ENCODE measurements at places on chromosomes 11 and 22.

DNA sequence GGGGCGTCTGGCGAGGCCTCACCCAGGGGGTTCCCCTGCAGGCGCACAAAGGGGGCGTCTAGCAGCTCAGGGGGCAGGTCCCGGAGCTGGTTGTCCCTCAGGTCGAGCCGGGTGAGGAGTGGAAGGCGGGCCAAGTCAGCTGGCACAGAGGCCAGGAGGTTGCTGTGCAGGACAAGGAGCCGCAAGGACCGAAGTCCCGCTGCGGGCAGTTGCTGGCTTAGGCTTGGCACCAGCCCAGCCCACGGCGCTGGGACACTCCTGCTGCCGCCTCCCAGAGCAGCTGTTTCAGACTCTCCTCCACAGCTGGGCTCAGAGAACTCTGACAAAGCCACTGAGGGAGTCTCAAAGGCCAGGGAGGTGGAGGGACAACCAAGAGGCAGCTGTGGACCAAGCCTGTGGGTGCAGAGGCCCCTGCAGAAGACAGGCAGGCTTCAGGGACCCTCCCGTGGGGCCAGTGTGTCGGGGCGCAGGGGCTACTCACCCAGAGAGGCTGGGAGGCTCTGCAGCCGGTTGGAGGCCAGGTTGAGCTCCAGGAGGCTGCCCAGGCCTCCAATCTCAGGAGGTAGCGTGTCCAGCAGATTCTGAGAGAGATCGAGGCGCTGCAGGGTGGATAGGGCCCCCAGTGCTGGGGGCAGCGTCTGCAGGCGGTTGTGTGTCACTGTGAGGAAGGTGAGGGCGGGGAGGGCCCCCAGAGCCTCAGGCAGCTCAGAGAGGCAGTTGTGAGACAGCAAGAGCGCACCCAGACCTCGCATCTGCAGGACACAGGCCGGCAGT lies 2.2 kb downstream of the PIDD1 start:
- DNase-seq: no peak

- DNase-seq: peak; percentile 61
These were observed 86.9 kb downstream of the LDLRAD3 start for GRCh38 chr11:36030731-36031281.

GRCh38 chr11:71340086-71340606 lies 87.8 kb upstream of the SHANK2 start:
- no peak for DNase-seq

GRCh38 chr11:80524349-80524748 lies 1083.5 kb upstream of the TENM4 start:
- no peak for DNase-seq

- no peak for DNase-seq
These were observed 19.5 kb downstream of the MRGPRD start for GRCh38 chr11:68961245-68961644.

DNA sequence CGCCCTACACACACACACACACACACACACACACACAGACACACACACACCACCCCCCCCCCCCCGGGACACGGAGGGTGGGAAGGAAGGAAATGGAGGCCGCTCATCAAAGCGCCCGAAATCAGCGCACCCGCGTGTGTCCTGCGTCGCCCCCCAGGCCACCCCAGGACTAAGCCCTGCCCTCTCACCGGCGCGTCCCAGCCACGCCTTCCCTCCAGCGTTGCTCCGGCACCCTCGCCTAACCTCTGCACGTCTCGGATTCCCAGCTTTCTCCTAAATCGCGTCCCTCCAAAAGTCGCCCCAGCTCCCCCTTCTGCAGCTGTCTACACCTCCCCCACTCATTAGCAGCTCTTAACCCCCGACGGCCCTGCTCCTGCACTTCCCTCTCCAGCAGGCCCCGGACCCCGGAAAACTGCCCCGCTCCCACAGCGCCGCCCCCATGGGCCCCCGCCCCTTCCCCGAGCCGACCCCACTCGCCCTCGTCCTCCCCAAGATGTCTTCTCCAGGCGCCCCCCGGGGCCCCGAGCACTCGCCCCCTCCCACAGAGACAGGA lies 557 bp downstream of the PACSIN2 start:
- DNase-seq: peak; percentile 15

- DNase-seq: no peak
These were observed 753 bp downstream of the PRPF19 start for GRCh38 chr11:60905551-60906113.

DNA sequence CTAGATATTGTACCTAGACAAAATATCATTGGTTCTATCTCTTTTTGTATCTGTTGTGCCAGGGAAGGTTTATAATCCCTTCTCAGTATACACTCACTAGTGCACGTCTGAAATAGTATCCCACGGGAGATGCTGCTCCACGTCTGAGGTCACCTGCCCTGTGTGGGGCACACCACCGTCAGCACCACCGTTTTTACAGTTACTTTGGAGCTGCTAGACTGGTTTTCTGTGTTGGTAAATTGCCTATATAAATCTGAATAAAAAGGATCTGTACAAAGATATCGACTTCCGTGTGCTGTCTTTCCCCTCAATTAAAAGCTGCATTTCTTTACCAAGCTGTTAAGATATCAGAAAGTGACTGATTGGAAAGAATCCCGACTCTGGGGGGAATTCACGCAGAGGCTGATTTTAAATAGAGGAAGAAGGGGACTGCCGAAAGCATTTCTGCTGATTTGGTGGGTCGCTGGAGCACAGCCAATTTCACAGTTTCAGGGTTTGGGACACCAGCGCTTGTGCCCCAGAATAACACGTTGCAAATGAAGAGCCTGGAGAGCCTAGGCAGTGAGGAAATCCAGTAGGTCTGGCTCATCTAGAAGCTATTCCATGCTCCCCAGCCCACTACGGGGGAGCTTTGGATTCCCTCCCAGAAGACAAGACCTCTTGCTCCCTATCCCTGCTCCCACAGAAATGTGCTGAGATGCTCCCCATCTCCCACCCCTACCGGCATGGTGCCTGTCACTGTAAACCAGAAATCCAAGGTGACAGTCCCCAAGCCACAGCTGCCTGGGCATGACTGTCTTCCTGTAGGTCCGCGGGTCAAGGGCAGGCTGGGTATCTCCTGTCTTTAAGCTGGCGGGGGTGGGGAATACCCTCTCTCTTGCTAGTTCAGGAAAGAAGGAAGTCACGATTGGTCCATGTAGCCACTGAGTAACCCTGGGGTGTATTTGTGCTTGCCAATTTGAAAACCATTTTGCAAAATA lies 12.7 kb upstream of the MYO18B start:
- DNase-seq: no peak

- no peak for DNase-seq
These were observed 90.8 kb upstream of the SHANK2 start for GRCh38 chr11:71342951-71343827.

DNA sequence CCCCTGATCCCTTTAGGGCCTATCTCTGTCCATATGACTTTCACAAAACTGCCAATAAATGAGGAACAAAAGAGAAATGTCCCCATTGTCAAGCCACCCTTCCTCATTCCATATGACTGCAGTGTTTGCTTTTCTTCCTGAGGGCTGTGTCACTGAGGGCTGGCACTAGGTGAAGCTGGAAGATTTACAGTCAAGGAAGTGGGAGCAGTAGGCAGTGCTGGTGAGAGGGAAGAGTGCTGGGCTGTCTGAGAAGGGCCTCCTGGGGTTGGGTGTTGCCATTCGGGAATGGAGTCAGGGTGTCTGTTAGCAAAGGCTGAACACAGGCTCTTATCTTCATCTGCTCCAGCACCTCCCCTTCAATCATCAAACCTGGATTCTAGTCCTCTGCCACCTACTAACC lies 30.9 kb downstream of the INSC start:
- no peak for DNase-seq

- DNase-seq: no peak
These were observed 148.7 kb downstream of the OR4C45 start for GRCh38 chr11:50181334-50181733.

- no peak for DNase-seq
These were observed 312.7 kb downstream of the SOX6 start for GRCh38 chr11:16043617-16044016.

DNA sequence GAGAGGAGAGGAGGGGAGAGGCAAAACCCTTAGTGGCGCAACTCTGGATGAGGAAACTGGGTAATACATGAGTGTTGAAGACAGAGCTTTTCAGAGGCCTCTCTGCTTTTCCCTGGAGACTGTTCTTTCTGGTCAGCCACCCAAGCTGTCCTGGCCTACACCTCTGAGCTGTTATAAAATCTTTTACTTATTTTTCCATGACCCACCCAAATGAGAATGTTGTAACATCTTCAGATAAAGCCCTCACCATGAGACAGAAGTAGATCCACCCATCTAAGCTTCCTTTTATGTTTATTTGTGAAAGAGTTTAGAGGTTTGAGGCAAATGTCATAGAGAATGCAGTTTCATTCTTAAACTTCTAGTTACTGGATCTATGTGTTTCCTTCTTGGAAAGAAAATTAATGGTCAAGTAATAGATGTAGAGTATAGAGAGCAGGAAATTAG lies 20.3 kb upstream of the APLP2 start:
- no peak for DNase-seq

DNA sequence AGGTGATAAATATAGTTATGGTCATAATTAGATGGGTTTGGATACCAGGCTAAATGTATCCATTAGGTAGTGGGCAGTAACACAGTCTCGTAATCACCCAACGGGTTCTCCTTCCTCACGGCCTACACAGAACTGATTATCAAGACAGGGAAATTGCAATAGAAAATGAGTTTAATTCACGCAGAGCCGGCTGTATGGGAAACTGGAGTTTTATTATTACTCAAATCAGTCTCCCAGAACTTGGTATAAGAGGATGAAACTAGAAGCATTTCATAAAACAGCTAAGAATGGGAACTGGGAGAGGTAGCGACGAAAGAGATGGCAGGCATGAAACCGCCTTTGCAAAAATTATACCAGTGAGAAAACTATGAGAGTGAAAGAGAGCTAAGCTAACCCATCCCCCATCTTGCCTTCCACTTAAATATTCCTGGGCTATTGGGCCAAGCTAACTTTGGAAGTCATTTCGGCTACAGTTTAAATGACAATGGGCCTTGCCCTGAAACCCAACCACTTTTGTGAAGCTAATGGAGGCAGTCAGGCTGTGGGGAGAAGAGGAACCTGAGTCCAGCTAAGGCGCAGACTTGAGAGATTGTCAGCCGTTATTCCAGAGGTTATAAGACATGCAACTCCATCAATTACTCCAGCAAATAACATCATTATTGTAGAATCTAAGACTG lies 29.6 kb downstream of the CTSC start:
- DNase-seq: no peak

- DNase-seq: no peak
These were observed 2.2 kb downstream of the RNF185 start for GRCh38 chr22:31162015-31162765.

DNA sequence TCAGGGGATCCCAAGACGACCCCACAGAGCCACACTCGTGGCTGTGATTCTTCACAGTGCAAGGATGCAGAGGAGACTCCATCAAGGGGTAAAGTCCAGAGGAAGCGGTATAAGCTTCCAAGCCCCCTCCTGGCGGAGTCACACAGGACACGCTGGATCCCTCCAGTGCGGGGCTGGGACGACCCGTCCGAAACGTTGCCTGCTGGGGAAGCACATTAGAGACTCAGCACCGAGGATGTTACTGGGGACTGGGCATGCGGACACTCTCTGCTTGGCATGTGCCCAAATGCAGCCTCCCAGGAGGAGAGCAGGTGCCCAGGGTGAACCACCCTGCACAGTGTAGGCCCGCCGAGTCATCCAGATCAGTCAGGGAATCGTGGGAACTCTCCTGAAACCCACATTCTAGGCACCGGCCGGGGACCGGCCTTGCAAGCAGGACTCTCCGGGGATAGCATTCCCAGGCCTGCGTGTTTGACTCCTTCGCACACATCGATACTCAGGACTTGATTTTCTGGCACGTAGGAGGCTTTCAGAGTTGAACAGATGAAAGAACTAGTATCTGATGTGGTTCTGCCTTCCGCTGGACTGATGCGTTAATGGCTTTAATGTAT lies 229.8 kb downstream of the TBC1D22A start:
- no peak for DNase-seq

- DNase-seq: no peak
These were observed 59.8 kb upstream of the WNT7B start for GRCh38 chr22:46036558-46037408.

- DNase-seq: no peak
These were observed 55.7 kb downstream of the MYO18B start for GRCh38 chr22:25797498-25798290.

DNA sequence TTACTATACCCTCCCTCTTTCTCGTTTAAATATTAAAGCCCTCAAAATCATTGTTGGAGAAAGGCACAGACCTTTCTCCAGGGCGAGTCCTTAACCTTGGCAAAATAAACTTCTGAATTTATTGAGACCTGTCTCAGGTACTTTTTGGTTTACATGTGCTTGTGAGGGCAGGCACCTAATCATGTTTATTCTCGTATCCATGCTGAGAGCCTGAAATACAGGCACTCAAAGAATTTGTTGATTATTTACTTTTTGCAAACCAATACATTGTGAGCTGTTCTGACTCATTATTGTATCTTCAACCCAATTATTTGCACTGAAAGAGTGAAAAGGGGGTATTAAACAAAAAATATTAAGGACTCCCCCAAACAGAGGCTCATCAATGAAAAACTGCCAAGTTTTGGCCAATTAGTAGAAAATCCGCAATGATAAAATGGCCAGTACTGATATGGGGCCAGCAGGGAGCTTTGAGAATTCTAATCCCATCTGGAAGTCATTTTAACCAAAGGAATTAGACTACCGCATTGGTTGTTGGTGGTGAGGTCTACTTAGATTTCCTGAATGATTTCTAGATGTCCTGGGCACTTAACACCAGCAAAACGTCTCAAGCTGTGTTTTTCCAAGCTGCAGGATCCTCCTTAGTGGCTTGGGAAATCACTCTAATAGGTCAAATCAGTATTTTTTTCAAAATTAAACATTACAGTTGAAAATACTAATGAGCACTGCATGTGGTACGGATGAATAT lies 157.3 kb downstream of the SWAP70 start:
- DNase-seq: no peak

DNA sequence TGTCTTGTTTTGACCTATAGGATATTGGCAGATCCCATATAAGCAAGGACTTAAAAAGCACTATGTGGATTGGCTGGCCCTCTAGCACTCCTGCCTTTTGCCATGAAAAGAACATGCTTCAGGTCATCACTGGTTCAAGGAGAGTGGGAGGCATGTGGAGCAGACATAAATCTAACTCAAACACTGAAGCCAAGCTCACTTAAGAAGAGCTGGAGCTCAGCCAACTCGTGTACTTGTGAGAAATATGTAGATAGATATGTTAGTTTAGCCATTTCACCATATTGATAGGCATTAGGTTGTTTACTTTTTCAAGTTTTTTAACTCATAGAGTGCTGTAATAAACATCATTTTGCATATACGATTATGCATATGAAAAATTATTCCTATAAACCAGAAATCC lies 19.9 kb upstream of the BBOX1 start:
- DNase-seq: no peak

- no peak for DNase-seq
These were observed 301.1 kb downstream of the GUCY1A2 start for GRCh38 chr11:106717222-106717621.

GRCh38 chr11:16612566-16613261 lies 125.7 kb upstream of the C11orf58 start:
- no peak for DNase-seq

GRCh38 chr11:44445500-44446365 lies 119.7 kb upstream of the CD82 start:
- DNase-seq: no peak

DNA sequence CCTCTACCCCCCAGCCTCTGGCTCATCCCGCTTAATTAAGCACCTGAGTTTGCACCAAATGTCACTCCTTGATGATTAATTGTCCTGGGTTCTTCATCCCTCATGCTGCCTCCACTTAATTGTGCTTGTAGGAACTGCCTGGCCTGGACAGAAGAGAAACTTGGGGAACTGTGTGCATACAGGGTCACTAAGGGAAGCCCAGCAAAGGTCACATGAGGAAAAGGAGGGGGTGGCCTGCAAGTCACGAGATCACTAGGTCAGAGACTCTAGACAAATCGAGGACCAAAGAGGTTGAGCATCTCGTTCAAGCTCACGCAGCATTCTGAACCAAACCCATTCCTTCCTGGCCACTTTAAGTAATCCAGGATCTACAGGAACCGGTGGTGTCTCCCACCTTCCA lies 75.8 kb downstream of the PDE2A start:
- no peak for DNase-seq
